ENCODE measurements at places on chromosomes 5 and 9. TPM values are rescaled to one million over a fixed set of nuclear protein-coding genes. Genes with fewer than 3 reads are reported as not detected.
A peak's percentile ranks its signal among the peaks of the same experiment; 100 is the strongest.

DNA sequence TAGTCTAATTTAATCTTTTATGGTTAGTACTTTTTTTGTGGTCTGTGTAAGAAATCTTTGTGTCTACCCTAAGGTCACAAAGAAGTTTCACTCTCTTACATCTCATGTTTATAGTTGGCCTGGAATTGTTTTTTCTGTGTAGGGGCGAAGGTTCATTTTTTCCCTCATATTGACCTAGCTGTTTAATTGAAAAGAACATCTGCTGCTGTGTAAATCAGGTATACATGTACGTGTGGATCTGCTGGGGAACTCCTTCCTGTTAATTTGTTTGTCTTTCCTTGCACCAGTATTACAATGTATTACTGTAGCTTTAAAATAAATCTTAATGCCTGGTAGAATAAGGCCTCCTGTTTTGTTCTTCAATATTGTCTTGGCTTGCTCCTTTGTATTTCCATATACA, 37.8 kb downstream of the EXOSC2 start:
- no peaks in the 10 kb centered on the region for H3K36me3 ChIP-seq
- H3K4me3 ChIP-seq: no peak overlapping the region
- H3K27ac ChIP-seq: no peak overlapping the region
- no peak for DNase-seq

DNA sequence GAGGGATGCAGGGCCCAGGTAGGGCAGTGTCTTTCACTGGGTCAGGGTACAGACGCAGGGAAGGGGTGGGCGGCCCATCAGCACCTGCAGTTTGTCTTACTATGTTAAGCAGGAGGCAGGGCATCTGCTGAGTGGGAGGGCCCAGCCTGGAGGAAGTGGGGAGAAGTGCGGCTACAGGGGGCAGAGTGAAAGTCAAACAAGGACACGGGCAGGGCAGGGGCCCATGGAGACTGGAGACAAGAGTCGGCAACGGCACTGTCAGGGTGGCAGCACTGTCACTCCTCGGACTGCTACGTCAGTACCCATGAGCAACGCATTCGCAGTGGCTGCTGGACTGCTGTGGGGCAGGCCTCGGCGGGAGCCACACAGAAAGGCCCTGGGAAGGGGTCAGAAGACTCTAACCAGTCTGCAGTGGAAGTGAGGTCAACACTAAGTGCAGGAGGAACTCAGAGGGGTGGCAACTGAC, 19.7 kb downstream of the CAMSAP1 start:
- no peak overlapping the region for H3K27ac ChIP-seq
- no peaks in the 10 kb centered on the region for H3K27me3 ChIP-seq
- no peaks in the 10 kb centered on the region for H3K4me1 ChIP-seq
- H3K4me3 ChIP-seq: no peak overlapping the region

DNA sequence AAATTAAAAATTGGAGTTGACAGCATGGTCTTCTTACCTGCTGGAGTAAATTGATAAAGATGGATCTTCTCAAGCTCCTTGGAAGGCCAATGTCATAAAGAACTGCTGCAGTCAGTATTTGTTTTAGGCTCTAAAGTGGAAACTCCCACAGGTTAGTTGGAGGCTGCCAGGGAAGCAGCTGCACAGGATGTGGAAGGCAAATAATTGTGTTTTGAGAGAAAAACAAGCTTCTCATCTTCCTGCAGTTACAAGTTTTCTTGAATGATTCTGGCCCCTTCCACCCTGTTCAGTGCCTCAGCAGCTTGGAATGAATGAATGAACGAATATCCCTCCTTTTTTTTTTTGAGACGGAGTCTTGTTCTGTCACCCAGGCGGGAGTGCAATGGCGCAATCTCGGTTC, 13.9 kb downstream of the MROH2B start:
- H3K27me3 ChIP-seq: no peaks in the 10 kb centered on the region
- H3K4me1 ChIP-seq: no peaks in the 10 kb centered on the region
- no peak overlapping the region for H3K27ac ChIP-seq

DNA sequence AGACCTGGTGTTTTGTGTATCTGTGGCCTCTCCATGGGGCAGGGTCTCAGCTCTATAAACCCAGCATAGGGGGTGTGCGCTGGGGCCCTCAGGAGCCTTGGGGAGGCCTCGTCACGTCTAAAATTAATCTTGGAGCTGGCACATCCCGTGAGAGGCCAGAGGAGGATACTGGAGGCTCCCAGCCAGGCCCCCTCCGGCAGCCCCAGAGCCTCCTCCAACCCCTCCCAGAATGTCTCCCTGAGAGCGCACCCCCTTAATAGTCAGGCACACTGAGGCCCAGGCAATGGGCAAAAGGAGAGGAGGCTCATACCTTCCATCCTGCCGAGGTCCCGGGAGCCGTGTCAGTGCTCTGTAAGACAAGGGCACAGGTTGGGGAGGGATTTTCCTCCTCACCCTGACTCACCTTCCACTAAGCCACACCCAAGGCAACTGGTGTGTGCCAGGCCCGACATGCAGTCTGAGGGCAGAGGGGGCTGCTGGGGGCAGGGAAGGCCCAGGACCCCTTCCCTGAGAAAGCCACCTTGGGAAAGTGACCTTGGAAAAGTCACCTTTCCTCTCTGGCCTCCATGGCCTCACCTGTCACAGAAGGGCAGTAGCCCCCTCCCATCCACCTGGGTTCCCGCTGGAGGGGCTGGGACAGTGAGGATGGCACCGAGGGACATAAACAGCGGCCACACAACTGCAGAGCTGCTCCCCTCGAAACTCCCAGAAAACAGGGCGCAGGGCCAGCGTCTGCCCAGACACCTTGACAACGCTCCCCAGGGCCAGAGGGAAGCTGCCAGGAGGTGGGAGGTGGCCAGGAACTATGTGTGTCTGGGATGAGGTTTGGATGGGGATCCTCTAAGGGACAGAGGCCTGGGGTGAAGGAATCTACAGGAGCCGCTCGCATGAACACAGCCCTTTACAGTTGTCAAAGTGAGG, 2.9 kb downstream of the AK1 start:
- no peak overlapping the region for H3K27ac ChIP-seq
- peak; percentile 79 for DNase-seq
- no peak overlapping the region for H3K4me3 ChIP-seq
- no peaks in the 10 kb centered on the region for H3K4me1 ChIP-seq

DNA sequence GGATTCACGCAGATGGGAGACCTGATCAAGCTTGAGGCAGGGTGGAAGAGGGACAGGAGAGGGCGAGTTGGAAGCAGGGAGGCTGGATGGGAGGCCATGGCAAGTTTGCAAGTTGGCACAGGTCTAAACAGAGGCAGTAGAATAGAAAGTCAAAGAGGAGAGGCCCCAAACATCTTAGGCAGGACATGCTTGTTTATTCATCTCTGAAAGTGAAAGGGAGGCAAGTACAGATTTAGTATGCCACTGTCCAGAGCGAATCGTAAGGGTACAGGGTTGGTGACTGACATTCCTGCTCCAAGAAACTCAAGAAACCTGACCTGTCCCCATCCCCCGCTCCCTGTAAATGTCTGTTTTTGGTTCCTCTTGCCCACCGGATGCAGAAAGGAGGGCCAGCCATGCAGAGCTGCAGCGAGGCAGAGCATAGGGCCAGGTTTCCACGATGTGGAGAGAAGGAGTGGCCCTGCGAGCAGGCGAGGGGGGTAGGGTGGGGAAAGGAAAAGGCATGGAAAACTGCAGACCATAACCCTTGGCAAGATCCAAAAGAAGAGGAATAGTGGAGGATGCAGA, 96.2 kb upstream of the BOD1 start:
- H3K36me3 ChIP-seq: no peaks in the 10 kb centered on the region
- H3K27ac ChIP-seq: no peak overlapping the region
- H3K27me3 ChIP-seq: no peaks in the 10 kb centered on the region
- H3K4me3 ChIP-seq: no peak overlapping the region
- no peaks in the 10 kb centered on the region for H3K4me1 ChIP-seq

- H3K27me3 ChIP-seq: no peaks in the 10 kb centered on the region
- H3K4me3 ChIP-seq: no peak overlapping the region
- H3K36me3 ChIP-seq: no peaks in the 10 kb centered on the region
- no peak for DNase-seq
- H3K4me1 ChIP-seq: peaks cover 5% of the 10 kb centered on the region
These were observed 56.9 kb downstream of the ANKRD55 start for GRCh38 chr5:56176155-56176798.

DNA sequence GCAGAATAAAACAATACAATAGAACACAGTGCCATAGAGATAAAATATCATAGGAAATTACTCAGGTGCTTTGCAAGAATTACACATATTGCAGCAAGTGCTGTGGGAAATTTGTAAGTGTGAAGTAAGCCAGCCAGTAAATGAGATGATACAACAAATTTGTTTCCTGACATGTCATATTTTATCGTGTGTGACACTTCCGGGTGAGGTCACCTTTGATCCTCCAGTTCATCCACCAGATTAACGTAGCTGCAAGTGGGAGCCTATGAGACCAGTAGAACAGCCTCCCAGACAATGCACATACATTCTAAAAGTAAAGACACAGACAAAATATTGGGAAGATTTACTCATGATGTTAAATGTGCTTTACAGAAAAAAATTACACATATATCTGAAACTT, 72.2 kb downstream of the PRDM9 start:
- no peak overlapping the region for H3K4me3 ChIP-seq
- no peaks in the 10 kb centered on the region for H3K27me3 ChIP-seq
- no peak for DNase-seq
- no peak overlapping the region for H3K27ac ChIP-seq
- no peaks in the 10 kb centered on the region for H3K4me1 ChIP-seq

- no peak overlapping the region for H3K4me3 ChIP-seq
- H3K27ac ChIP-seq: no peak overlapping the region
- H3K36me3 ChIP-seq: no peaks in the 10 kb centered on the region
- no peaks in the 10 kb centered on the region for H3K27me3 ChIP-seq
These were observed 401.9 kb upstream of the ACTBL2 start for GRCh38 chr5:57884346-57885102.

GRCh38 chr9:130040984-130041647, 1.9 kb downstream of the FNBP1 start:
- no peaks in the 10 kb centered on the region for H3K4me1 ChIP-seq
- H3K36me3 ChIP-seq: no peaks in the 10 kb centered on the region
- no peaks in the 10 kb centered on the region for H3K27me3 ChIP-seq
- H3K4me3 ChIP-seq: no peak overlapping the region
- H3K27ac ChIP-seq: no peak overlapping the region

DNA sequence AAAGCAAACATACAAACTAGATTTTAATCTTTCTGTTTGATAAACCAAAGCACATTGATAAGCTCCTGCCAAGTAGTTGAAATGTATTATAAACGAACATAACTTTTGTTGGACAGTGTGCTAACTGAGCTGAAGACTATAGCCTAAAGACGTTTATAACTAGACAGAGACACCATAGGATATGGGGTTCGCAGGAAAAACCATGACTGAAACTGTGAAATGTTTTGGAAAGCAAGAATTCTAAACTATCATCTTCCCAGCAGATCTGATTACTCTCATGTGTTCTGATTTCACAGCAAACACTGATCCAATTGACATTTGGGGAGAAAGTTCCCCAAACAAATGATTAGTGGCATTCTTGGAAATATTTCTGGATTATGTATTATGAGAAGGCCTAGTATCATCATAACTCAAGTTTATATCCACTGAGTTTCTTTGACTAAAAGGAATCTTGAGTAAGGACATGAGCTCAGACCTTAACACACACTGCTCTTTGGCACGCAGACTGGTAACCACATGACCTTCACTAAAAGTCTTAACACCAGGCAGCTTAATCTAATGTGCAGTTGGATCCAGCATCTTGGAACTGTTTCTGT, 375.2 kb downstream of the ZNF608 start:
- no peak overlapping the region for H3K27ac ChIP-seq
- H3K27me3 ChIP-seq: no peaks in the 10 kb centered on the region
- peak; percentile 42 for DNase-seq

GRCh38 chr5:9919306-9920030, 289.3 kb upstream of the TAS2R1 start:
- H3K27me3 ChIP-seq: no peaks in the 10 kb centered on the region
- no peaks in the 10 kb centered on the region for H3K4me1 ChIP-seq
- H3K4me3 ChIP-seq: no peak overlapping the region
- no peak for DNase-seq

Gene PCDHB7
- total RNA-seq: 6.7 TPM

Gene OMD
- 43.3 TPM for total RNA-seq

Gene BHMT2
- 16.3 TPM for total RNA-seq

Gene SLC6A18
- not detected for total RNA-seq

Gene NAA35
- 23.5 TPM for total RNA-seq

Gene WNT8A
- total RNA-seq: not detected

All from aorta (tissue), 5 donors.